ENCODE measurements at places on chromosomes 5 and 9.

GRCh38 chr9:94822273-94822672 lies 95.8 kb downstream of the AOPEP start:
- no peak for DNase-seq

GRCh38 chr5:160230686-160231527 lies 1.6 kb downstream of the FABP6 start:
- DNase-seq: no peak

DNA sequence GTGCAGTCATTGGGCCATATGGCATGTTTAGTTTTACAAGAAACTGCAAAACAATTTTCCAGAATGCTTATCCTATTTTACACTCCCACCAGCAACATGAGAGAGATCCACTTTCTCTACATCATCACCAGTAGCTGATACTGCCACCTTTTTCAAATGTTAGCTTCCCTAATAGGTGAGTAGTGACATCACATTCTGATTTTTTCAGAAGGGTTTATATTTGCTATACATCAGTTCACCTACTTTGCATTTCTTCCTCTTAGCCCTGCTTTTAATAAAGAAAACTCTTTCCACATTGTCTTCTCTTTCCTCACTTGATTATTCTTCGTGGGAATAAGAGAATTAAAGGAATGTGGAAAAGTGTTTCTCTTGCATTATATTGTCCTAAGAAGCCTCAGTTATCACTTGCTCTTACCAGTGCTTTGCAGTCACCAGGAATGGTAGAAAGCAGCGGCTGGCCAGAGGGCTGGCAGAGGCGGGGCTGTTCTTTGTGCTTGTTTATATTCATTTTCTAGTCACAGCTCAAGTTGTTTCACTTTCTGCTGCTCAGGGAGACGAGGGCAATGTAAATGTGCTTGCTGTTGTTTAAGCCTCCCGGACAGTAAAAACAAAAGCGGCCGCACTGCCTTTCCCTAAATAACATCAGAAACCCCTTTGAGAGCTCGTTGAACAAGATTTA lies 164.8 kb downstream of the HSD17B3 start:
- DNase-seq: no peak

DNA sequence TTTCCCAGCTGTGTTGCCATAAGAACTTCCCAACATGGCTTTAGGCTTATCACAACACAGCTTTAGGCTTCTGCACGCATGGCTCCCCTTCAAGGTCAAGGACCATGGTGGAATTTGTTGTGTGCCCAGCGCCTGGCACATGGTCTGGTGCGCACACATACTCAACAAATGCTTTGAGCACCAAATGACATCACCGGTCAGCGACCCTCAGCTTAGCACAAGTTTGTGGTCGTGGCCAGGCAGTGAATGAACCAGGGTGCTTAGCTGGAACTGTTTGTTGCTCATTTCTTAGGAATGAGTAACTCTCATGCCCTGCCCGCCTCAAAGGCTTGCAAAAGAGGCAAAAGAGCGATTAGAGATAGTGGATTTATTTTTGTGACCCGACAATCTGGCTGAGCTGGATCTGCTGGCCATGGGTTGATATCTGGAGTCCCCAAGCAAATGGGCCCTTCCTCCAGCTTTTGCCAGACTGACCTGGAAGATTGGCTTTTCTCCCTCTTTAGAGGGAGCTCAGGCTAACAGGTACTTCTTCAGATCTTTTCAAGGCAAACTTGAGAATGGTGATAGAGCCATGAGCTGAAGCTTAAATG lies 58.9 kb downstream of the DAP start:
- peak; percentile 27 for DNase-seq

DNA sequence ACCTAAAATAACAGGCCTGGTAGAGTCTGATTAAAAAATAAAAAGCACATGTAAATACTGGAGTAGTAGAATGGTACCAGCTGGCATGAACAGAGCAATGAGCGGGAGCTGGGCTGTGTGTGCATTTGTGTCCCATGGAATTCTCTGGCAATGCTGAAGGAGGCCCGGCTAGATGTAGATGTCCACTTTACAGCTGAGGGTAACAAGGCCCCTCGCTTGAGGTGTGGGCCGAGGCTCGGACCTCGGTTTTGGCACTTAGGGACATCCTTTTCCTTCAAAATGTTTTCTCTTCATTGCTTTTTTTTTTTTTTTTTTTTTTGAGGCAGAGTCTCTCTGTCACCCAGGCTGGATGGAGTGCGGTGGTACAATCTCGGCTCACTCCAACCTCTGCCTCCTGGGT lies 1.5 kb upstream of the FGD3 start:
- DNase-seq: no peak

- no peak for DNase-seq
Observed at GRCh38 chr5:178106556-178107239, 6.6 kb upstream of the N4BP3 start.

DNA sequence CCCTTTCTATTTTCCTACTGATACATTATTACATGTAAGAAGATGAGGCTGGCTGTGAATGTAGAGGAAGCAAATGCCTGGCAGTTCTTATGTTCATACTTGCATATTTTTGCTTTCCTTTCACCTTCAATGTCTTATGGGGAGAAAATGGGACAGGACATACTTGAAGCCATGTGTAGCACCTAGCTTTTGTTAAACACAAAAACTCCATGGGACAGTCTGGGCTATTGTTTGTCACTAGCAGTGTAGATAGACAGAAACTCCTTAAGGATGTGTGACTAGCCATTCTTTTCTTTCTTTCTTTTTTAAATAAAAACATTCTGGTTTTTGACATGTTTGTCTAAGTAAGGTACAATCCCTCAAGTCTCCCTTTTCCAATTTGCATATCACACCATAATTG lies 122.7 kb downstream of the ARL15 start:
- DNase-seq: no peak

DNA sequence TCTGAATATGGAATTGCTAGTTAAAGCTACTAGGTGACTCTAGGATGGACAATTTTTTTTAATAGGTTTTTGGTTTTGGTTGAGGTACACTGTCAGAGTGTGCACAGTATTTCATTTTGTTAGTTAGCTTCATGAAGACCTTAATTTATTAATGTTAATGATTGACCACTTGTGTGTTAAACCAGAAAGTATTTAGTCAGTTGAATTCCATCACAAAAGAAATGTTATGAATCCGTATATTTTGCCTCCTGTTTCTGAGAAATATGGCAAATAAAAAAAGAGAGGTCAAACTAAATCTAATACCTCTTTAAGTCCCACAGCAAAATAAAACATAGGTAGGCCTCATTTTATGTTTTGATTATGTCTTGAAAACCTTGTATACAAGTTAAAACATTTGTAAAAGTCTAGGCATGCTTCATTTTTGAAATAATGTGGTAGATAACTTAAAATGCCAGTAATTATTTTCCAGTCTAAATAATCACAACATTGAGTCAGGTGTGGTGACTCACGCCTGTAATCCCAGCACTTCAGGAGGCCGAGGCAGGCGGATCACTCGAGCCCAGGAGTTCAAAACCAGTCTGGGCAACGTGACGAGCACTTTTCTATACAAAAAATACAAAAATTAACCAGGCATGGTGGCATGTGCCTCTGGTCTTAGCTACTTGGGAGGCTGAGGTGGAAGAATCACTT lies 50.8 kb downstream of the ITGA1 start:
- DNase-seq: peak; percentile 11

GRCh38 chr5:145500710-145501109 lies 334.4 kb downstream of the PRELID2 start:
- DNase-seq: no peak

GRCh38 chr5:154053468-154053867 lies 14.7 kb downstream of the MFAP3 start:
- DNase-seq: no peak

GRCh38 chr9:82108941-82109340 lies 120.4 kb downstream of the SPATA31D1 start:
- DNase-seq: no peak

GRCh38 chr5:65068410-65068809 lies 299.7 kb downstream of the CWC27 start:
- DNase-seq: no peak

DNA sequence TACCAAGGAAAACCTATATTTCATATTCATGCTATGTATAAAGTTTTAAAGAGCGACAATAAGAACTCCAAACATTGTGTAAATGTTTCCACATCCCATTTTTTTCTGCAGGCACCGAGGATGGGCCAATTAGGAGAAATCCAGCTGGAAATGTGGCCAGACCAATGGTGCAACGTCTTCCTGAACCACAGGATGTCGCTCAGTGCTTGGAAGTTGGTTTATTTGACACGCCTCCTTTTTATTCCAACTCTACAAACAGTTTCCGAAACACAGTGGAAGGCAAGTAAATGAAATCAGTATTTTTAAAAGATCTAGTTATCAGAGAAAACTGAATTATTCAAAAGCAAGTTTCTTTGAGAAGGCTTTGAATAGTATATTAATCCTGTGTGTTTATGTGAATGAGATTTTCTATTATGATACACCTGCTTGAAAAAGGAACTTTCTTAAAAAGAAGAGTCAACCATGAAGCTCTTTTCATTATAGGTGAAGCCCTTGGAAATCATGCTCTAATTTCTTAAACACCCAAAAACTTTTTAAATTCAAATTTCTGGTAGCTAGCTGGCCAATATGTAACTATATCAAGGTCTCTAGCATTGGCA lies 9.1 kb downstream of the TYRP1 start:
- DNase-seq: peak; percentile 80

- no peak for DNase-seq
Observed at GRCh38 chr5:83357621-83358231, 113.8 kb upstream of the VCAN start.

DNA sequence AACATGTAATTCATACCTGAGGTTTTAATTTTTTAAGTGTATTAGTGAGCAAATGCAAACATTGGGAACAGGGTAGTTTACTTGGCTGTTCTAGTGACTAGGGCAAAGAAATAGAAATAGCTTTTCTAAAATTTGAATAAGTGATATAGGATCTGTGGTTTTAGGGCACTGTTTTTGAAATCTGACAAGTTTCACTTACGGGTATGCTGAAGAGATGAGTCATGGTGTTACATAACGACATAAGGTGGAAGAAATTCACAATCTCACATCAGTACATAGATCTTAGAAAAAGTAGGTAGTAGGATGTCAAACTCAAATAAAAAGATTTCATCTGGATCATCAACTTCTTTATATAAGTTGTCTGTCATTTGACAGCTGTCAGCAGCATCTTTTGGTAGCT lies 772.3 kb downstream of the MAT2B start:
- DNase-seq: no peak

- DNase-seq: no peak
Observed at GRCh38 chr9:27542508-27542907, 12.9 kb upstream of the MOB3B start.

DNA sequence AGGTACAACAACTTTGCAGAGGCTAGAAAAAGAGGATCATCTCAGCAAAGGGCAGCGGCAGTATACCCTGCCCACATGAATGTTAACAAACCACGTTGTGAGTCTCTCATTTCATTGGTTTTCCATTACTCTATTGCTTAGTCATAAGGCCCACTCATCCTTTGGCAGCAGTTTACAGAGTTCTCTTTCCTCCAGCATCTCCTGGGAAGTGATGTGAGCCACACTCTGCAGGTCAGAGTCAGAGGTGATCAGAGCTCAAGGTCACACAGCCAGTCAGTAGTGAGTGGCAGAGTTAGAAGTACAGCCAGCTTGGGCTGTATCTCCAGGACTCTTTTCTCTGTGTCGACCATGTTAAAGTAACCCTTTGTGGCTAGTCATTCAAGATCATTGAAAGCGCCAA lies 599.6 kb upstream of the GRAMD2B start:
- DNase-seq: peak; percentile 33

- DNase-seq: no peak
Observed at GRCh38 chr5:118894709-118895108, 93.6 kb downstream of the DTWD2 start.

- DNase-seq: no peak
Observed at GRCh38 chr5:160347448-160347847, 23.0 kb downstream of the C1QTNF2 start.

DNA sequence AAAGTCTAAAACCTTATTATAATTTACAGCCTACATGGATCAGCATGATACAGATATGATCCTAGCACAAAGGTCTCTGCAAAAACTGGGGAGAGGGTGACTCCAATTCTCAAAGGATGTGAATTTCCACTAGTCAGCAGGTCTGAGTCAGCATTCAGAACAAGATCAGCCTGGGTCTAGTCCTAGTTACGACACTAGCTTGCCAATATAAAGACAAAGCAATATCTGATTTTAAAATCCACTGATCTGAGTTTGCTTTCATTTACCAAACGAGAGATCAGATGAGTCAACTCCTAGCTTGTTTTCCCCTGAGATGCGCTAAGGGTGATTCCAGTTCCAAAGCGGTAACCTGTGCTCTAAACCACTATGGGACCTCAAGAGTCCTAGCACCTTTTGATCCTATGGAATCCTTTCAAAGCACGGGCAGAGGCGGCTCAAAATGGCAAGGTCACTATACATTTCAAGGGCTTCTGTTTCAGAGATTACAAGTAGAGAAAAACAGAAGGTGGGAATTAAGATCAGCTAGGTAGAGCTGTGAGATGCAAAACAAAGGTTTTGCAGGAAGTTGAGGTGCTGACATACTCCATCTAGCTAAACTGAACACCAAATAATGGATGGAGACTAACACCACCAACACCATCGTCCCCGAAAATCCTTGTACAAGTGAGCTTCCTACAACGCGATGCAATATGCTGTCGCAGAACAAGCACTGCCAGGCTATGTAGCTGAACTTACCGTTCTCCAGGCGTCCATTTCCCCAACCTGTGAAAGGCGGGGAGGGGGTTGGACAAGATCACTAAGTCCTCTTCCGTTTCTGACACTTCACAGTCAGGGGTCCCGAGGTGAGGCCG lies 906 bp downstream of the SLC25A51 start:
- peak; percentile 87 for DNase-seq

- no peak for DNase-seq
Observed at GRCh38 chr5:1760231-1760630, 39.4 kb downstream of the MRPL36 start.

GRCh38 chr9:136896027-136896426 lies 9.7 kb downstream of the TRAF2 start:
- DNase-seq: no peak

DNA sequence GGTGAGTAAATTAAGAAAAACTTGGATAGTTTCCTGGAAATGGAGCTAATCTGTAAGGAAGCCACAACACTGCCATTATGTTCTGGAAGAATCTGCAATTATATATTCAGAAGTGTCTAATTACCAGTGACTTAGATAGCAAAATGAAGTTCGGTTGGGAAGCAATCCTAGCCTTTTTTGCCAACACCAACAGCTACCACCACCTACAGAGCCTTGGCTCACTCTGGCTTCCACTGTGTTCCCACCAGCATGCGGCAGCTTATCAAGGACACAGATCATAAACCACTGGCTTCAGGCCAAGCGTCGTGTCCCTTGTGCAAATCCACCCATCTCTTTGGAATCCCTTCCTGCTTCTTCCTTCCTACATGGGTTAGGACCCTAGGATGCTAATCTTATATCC lies 118.0 kb upstream of the PCA3 start:
- no peak for DNase-seq

DNA sequence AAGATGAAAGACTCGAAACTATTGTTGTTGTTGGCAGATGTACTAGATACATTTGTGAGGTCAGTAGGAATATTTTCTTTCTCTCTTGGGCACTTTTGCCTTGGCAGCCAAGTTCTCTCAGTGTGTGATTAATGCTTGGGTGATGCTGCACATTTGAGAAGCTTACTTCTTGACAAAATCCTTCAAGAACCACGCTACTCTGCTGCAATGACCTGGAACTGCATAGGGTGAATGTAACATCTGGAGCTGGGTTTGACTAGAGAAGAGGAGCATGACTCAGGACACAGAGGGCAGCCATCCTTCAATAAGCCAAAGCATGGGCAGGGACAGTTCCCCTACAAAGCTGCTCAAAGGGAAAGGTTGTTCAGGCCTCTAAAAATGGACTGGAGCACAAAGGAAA lies 75.5 kb upstream of the PUM3 start:
- no peak for DNase-seq

Data from RKO (cell line).